Stimulated activated CD4-positive, alpha-beta T cell treated with anti-CD3 and anti-CD28 coated beads, Interleukin-1b, Interleukin-23, amount 100 ng/mL, for 1 hour (primary cell): ENCODE measurements at places on chromosomes 6 and 20.

- no peak for DNase-seq
Observed at GRCh38 chr20:58344741-58345140, 35.2 kb downstream of the RAB22A start.

DNA sequence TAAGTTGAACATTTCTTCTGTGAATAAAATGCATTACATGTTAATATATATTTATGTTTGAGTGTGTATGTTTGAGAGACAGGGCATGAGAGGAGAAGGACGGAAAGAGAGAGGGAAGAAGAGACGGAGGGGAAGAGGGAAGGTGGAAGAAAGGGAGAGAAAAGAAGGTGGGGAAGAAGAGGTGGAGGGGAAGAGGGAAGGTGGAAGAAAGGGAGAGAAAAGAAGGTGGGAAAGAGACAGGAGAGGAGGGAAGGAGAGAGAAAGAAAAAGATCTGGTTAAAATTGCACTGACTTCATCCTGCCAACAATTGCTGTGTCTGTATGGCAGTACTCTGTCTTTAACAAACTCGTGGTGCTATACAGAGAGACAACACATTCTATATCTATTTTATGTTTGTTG, 29.0 kb downstream of the FAM83B start:
- no peak for DNase-seq

GRCh38 chr6:139291813-139292619, at the start of gene TXLNB:
Gene TXLNB, minus strand, starts transcription at chr6:139291998. Its CDS starts 3,099 bp downstream, at chr6:139288899.
- DNase-seq = peak; percentile 67

DNA sequence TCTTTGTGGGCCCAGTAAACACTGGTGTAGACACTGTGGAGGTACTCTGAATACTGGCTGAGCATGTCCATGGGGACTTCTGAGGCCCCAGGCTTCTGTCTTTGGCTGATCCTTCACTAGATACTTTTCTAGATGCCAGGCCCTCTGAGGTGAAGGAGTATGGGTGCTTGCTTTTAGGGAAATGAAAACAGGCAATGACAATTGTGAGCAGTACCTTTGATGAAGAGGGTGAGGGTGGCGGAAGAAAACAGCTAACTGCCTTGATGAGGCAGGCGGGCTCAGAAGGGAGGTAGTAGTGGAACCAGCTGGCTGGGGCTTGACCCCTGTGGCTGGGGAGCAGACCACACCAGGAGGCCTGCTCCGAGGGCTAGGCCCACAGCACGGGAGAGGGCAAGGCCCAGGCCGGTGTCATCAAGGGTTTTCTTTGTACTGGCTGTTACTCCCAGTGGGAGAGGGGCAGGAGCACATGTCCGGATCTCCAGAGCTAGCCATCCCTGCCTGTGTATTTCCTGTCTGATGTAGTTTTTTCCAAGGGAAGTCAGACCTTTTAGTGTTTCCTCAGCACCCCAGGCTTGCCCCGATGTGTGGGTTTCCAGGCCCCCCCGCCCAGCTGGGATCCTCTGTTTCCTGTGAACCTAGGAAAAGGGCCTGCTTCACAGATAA, 3.9 kb downstream of the PLCG1 start:
- no peak for DNase-seq

GRCh38 chr6:107652526-107653182, 162.7 kb downstream of the SOBP start:
- no peak for DNase-seq

GRCh38 chr6:122715725-122716124, 63.8 kb upstream of the FABP7 start:
- DNase-seq = no peak

GRCh38 chr6:1911474-1911873, 301.8 kb downstream of the FOXC1 start:
- DNase-seq = no peak

- no peak for DNase-seq
Observed at GRCh38 chr6:76862936-76863335, 600.4 kb downstream of the HTR1B start.

GRCh38 chr20:50366270-50367103, 143.7 kb upstream of the PTPN1 start:
- no peak for DNase-seq

DNA sequence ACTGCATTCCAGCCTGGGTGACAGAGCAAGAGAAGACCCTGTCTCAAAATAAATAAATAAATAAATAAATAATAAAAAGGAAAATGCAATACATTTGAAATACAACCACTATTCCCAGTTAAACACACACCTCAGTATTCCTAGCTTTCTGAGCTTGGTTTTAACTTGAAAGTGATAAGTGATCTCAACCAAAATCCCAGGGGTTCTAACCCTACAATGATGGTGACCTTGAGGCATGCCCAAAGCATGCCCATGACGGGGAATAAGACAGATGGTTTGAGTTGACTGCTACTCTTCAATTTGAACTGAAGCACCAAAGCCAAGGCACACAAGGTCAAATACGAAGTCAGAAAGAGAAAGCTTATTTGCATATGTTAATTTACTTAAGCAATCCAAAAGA, 96.9 kb downstream of the ZFP64 start:
- DNase-seq = no peak

GRCh38 chr20:39946931-39947330, 742.1 kb downstream of the MAFB start:
- DNase-seq = no peak

DNA sequence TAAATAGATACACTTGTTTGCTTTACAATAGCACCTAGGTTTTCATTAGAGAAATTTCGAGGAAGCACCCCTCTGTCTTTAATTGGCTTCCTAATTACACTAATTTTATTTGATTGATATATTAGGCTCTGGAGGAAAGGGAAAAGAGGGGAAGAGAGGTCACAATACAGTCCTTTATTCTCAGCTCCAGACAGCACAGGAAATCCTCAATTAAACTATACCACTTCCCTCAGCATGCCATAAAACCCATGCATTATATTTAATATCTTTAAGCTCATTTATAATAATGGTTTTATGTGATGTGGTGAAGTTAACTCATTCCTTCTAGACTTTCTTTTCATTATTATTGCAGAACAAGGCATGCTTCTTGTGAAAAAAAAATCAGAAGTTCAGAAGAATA, 17.7 kb upstream of the PDE7B start:
- no peak for DNase-seq

DNA sequence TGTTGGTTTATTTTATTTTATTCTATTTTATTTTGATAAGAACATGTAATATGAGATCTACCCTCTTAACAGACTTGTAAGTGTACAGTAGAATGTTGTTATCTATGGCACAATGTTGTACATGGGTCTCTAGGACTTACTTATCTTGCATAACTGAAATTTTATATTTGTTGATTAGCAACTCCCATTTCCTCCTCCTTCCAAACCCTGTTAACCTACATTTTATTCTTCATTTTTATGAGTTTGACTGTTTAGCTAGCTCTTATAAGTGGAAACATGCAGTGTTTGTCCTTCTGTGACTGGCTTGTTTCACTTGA, 37.9 kb upstream of the BCAS1 start:
- no peak for DNase-seq
